Small intestine (tissue), 16 donors: ENCODE measurements at places on chromosomes 5 and 9. TPM values are rescaled to one million over a fixed set of nuclear protein-coding genes. Genes with fewer than 3 reads are reported as not detected.

Gene NIPBL
- polyA plus RNA-seq: 14.8 TPM

GRCh38 chr5:1251678-1252580, 26.7 kb downstream of the SLC6A18 start:
- H3K4me1 ChIP-seq: no peaks in the 10 kb centered on the region
- DNase-seq: peak; percentile 97
- peaks cover 2% of the 10 kb centered on the region for H3K27me3 ChIP-seq
- H3K27ac ChIP-seq: no peak overlapping the region

DNA sequence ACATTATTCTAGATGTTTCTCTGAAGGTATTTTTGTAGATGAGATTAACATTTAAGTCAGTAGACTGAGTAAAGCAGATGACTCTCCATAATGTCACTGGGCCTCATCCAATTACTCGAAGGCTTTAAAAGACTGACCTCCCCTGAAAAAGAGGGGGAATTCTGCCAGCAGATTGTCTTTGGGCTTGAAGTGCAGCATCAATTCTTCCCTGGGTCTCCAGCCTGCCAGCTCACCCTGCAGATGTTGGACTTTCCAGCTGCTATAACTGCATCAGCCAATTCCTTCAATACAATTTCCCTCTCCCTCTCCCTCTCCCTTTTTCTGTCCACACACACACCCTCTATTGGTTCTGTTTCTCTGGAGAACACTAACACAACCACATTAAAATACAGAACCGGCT, 472.8 kb downstream of the SPOCK1 start:
- no peak overlapping the region for H3K27ac ChIP-seq
- no peak overlapping the region for H3K4me3 ChIP-seq
- no peak for DNase-seq
- no peaks in the 10 kb centered on the region for H3K4me1 ChIP-seq
- H3K27me3 ChIP-seq: peaks cover 2% of the 10 kb centered on the region
- no peaks in the 10 kb centered on the region for H3K36me3 ChIP-seq

- DNase-seq: peak; percentile 28
- no peak overlapping the region for H3K4me3 ChIP-seq
- H3K27ac ChIP-seq: peak overlapping the region; percentile 74
- no peaks in the 10 kb centered on the region for H3K36me3 ChIP-seq
Measured at GRCh38 chr9:77588271-77588937, 59.7 kb downstream of the GNA14 start.

DNA sequence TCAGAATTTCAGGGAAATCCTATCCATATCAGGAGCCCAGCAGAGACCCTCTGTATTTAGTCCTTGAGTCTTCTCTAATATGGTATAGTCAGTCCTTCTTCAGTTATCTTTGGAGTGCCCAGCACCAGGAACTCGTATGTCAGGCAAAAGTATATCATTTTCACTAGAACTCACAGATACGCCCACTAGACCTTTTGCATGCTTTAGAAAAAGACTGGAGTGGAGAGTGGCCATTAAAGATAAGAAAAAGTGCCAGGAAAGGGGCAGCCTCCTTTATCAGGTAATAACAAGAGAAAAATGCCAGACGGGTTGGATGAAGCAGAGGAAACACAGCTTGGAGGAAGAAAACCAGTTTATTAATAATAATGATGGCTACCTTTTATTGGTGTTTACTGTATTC, 63.5 kb downstream of the GPR21 start:
- H3K27ac ChIP-seq: no peak overlapping the region
- H3K4me1 ChIP-seq: no peaks in the 10 kb centered on the region
- no peak overlapping the region for H3K4me3 ChIP-seq
- H3K36me3 ChIP-seq: peaks cover 12% of the 10 kb centered on the region
- H3K27me3 ChIP-seq: no peaks in the 10 kb centered on the region

Gene RBM18
- 9.4 TPM for polyA plus RNA-seq

Gene SAXO1
- polyA plus RNA-seq: not detected

GRCh38 chr5:89081360-89081759, 198.4 kb upstream of the MEF2C start:
- no peaks in the 10 kb centered on the region for H3K4me1 ChIP-seq
- no peak overlapping the region for H3K4me3 ChIP-seq
- H3K36me3 ChIP-seq: no peaks in the 10 kb centered on the region
- H3K27ac ChIP-seq: no peak overlapping the region
- no peaks in the 10 kb centered on the region for H3K27me3 ChIP-seq
- DNase-seq: no peak

DNA sequence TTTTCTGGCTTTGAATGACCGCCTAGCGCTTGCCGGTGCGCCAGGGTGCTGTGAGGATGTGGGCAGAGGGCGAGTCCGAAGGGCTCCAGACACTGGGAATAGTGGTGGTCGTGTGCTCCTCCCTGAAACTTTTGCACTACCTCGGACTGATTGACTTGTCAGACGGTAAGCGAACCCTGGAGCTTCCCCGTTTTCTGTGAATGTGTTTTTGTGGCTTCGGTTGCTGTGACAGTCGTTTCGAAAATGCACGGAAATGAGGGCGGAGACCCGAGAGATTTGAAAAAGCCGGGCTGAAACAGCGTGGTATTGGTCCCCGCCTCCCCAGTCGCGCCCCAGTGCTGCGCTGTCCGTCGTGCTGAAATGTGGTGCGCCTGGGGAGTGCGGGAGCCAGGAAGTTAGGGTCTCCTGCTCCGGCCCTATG, 102.5 kb upstream of the GABRP start:
- DNase-seq: peak; percentile 65
- H3K4me1 ChIP-seq: no peaks in the 10 kb centered on the region
- H3K36me3 ChIP-seq: no peaks in the 10 kb centered on the region

DNA sequence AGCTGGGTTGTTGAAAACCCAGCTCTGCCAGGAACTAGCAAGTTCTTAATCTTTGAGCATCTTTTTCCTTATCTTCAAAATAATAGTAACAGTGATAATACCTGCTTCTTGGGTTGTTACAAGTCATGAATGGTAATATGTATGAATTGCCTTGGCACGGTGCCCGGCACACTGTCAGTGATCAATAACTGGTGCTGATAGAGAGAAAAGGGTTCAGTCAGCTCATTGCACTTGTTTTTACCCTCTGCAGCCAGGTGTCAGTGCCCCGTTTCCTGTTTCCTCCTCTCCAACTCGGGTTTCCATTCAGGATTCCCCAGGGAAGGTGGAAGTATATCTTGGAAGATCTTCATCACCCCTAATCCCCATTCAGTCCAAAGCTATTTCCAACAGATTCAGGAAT, 15.8 kb upstream of the NIPAL4 start:
- no peak overlapping the region for H3K4me3 ChIP-seq
- no peaks in the 10 kb centered on the region for H3K27me3 ChIP-seq
- no peaks in the 10 kb centered on the region for H3K4me1 ChIP-seq

DNA sequence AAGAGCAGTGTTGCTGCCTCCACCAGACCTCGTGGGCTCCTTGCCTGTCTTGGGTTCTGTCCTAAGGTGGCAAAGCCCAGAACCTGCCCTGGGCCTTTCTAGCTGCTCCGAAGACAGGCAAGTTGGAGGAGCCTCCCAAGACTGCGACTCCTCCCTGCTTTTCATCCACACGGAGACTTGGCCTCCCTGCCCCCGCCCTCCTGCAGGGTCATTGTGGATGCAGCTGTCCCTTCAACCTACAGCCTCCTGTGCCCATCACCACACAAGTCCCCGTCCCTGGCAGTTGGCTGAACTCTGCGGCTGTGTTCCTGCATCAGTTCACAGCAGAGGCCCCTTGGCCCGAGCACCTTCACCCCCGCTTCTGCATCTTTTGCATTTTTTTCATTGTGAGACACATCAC, 59.2 kb downstream of the WNK2 start:
- peaks cover 9% of the 10 kb centered on the region for H3K4me1 ChIP-seq
- no peak overlapping the region for H3K27ac ChIP-seq
- no peak overlapping the region for H3K4me3 ChIP-seq
- no peaks in the 10 kb centered on the region for H3K27me3 ChIP-seq

DNA sequence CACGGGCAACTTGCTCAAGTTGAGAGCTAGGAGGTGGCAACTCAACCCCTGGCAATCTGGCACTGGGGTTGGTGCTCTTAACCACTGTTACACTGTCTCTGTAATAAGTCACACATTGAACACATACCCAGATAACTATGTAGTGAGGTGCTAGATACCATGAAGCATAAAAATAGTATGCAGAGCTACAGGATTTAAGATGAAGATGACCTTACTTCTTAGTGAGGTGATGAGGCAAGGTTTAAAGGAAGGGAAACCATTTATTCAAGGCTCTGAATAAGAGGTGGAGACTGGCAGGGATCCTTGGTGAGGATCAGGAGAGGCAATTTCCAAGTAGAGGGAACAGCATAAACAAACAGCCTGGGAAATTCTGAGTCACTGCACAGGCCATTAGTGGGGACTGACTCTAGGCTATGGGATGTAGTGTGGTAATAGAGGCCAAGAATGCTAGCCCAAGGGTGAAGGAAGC, 67.6 kb upstream of the NR3C1 start:
- no peaks in the 10 kb centered on the region for H3K4me1 ChIP-seq
- no peak overlapping the region for H3K4me3 ChIP-seq
- no peaks in the 10 kb centered on the region for H3K27me3 ChIP-seq
- no peak overlapping the region for H3K27ac ChIP-seq

DNA sequence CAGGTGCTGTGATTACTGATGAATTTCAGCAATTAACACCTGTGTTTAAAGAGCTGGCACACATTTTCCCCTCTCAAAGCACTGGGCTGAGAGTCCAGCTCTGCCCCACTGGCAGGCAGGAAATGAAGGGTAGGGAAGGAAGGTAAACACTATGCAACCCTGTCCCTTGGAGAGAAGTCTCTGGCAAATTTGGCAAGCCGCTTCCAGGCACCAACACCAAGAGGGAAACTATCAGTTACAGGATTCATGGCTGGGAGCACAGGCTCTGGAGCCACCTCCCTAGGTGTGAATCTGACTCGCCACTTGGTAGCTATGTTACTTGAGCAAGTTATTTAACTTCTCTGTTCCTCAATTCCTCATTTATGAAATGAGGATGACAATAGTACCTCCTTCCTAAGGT, 3.3 kb downstream of the ANKS6 start:
- peaks cover 2% of the 10 kb centered on the region for H3K4me1 ChIP-seq
- DNase-seq: no peak
- H3K27me3 ChIP-seq: no peaks in the 10 kb centered on the region
- H3K36me3 ChIP-seq: no peaks in the 10 kb centered on the region
- no peak overlapping the region for H3K4me3 ChIP-seq

DNA sequence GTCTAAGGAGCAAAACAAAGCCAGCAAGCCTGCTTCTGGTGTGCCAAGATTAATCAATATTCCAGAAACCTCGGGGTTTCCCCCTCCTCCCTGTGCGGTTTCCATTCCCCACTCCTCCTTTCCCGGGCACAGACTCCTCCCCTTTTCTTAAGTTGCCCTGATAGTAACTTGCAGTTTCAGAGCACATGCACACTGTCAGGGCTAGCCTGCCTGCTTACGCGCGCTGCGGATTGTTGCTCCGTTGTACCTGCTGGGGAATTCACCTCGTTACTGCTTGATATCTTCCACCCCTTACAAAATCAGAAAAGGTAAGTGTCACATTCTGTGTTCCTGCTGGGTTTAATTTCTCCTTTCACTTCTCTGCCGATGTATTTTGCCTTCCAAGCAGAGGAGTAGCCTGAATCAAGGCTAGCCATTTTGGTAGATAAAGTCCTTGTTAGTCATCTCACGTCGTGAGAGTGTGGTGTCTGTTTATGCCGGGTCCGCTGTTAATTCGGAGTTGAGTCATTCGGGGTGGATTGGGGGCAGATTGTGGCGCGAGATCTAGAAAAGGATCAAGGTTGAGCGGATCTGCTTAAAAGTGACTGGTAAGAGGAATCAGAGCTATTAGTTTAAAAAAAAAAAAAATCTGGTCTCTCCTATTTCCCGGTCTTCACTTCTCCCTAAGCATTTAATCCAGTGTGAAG, at the start of gene SLC1A3:
Gene SLC1A3, plus strand, starts transcription at position 179 of the 686 bp plus-strand sequence. CDS start 1,818 bp downstream, outside the sequence.
- no peaks in the 10 kb centered on the region for H3K4me1 ChIP-seq
- H3K27ac ChIP-seq: no peak within 1 kb of the TSS
- peak within 1 kb of the TSS; percentile 63 for H3K4me3 ChIP-seq
- no peaks in the 10 kb centered on the region for H3K36me3 ChIP-seq

GRCh38 chr5:33755231-33755630, 136.6 kb downstream of the ADAMTS12 start:
- no peaks in the 10 kb centered on the region for H3K4me1 ChIP-seq
- no peaks in the 10 kb centered on the region for H3K27me3 ChIP-seq
- no peak overlapping the region for H3K4me3 ChIP-seq
- no peak for DNase-seq

Gene AK8
- polyA plus RNA-seq: 3.0 TPM

Gene IL9
- not detected for polyA plus RNA-seq

- no peak overlapping the region for H3K4me3 ChIP-seq
- peak; percentile 26 for DNase-seq
- no peaks in the 10 kb centered on the region for H3K27me3 ChIP-seq
- H3K27ac ChIP-seq: no peak overlapping the region
- no peaks in the 10 kb centered on the region for H3K4me1 ChIP-seq
Measured at GRCh38 chr5:24510523-24510988, 134.2 kb downstream of the CDH10 start.

- no peaks in the 10 kb centered on the region for H3K27me3 ChIP-seq
- no peaks in the 10 kb centered on the region for H3K36me3 ChIP-seq
- no peaks in the 10 kb centered on the region for H3K4me1 ChIP-seq
- DNase-seq: no peak
- H3K4me3 ChIP-seq: no peak overlapping the region
Measured at GRCh38 chr5:118440496-118440895, 547.9 kb downstream of the DTWD2 start.

Gene FAM78A
- 1.9 TPM for polyA plus RNA-seq

GRCh38 chr5:148833122-148833521, 6.7 kb downstream of the ADRB2 start:
- no peaks in the 10 kb centered on the region for H3K4me1 ChIP-seq
- DNase-seq: no peak
- no peak overlapping the region for H3K4me3 ChIP-seq
- H3K27ac ChIP-seq: no peak overlapping the region
- no peaks in the 10 kb centered on the region for H3K36me3 ChIP-seq
- no peaks in the 10 kb centered on the region for H3K27me3 ChIP-seq

DNA sequence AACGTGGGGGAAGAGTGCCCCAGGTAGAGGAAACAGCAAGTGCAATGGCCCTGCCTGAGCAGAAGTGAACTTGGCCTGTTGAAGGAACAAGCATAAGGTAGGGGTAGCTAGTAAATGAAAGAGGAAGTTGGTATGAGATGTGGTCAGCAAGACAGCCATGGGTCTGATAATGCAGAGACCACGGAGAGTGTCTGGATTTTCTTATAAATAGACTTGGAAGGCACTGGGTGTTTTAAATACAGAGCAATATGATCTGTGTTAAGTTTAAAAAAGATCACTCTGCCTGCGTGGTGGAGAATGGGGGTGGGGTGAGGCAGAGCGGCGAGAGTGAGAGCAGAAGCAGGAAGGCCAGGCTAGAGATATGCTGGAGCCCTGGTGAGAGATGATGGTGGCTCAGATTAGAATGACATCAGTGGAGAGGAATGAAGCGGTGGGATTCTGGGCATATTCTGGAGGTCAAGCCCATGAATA, 4.2 kb downstream of the ADAM19 start:
- no peak for DNase-seq
- no peaks in the 10 kb centered on the region for H3K4me1 ChIP-seq
- no peaks in the 10 kb centered on the region for H3K27me3 ChIP-seq
- H3K36me3 ChIP-seq: no peaks in the 10 kb centered on the region

Gene C9
- polyA plus RNA-seq: 0.06 TPM
